ENCODE measurements at places on chromosomes 16 and 17.

- DNase-seq = no peak
Measured at GRCh38 chr16:78641433-78641832, 542.0 kb downstream of the WWOX start.

DNA sequence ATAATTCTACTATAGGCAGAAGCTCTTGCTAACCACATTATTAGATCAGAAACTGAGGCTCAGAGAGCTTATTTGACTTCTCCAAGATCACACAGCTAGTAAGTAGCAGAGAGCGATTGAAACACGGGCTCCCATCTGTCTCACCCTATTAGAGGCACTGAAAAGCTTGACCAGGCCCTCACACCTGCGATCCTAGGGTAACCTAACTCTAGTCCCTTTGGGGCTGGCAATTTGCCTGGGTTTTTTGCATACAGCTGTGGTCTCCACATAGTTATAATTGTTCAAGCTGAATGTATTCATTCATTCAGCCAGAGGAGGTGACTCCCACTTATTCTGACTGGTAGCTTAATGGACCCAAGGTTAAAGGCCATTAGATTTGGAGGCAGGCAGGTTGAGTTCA, 121.2 kb downstream of the ANKFN1 start:
- DNase-seq = no peak

DNA sequence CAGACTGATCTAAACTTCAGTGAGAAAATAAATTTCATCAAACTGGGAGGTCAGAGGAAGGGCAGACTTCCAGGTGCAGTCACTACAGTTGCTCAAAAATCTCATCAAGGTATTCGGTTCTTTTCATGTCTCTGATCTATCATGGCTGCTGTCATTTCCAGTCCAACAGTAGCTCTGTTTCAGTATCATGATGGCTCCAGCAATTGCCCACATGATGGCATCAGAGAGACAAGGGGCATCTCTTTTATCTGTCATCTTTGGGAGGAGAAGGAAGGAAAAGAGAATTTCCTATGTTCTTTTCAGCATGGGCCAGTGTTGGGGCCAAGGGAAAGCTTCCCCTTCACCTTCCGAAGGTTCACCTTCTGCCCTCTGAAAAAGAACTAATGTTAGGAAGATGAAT, 504.9 kb upstream of the HSBP1 start:
- no peak for DNase-seq

- DNase-seq = no peak
Measured at GRCh38 chr17:63150490-63150889, 184.5 kb downstream of the TANC2 start.

GRCh38 chr16:63289834-63290460, 1253.7 kb upstream of the CDH8 start:
- peak; percentile 25 for DNase-seq

GRCh38 chr17:6534846-6535514, 21.4 kb downstream of the PITPNM3 start:
- no peak for DNase-seq

GRCh38 chr16:19864566-19864965, 20.1 kb downstream of the GPRC5B start:
- DNase-seq = no peak

DNA sequence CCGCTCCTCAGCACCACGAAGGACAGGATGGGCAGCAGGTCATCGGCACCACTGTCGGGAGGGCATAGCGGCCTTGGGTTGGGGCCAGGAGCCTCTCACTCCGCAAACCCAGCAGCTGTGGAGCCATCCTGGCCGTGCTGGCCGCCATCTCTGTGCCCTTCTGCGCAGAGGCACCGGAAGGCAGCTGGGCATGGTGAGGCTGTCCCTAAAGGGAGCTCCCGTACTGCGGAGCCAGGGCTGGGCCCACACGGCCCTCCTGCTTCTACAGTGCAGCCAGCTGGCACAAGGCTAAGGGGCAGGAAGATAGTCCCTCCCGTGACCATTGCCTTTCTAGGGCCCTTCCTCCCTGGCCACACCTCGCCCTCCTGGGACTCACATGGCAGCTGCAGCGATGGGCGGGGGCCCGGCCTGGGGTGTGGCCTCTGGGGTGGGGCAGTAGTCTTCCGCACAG, 7.0 kb upstream of the SPATA2L start:
- no peak for DNase-seq

- DNase-seq = no peak
Measured at GRCh38 chr16:59733321-59733720, 999.2 kb upstream of the GOT2 start.

DNA sequence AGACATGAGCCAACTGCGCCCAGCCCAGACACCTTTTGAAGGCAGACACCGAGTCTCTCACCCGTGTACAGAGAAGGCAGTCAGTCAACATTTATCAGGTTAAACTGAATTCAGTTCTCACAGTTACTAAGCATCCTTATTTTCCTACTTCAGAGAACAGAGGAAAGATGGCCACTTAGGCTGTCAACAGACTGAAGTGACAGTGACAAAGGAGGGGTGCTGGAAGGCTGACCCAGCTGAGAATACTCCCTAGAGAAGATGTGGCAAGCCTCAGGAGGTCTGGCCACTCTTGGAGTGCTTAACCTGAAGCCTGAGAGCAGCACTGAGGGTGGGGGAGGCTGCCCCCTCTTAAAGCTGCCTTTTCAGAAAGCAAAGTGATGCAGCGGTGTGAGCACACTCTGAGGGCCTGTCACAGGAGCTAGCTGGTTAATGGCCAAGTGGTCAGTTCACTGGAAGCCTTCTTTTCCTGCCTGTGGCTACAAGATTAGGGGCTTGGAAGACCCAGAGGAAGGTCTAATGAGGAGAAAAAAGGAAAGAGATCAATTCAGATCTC, 51.0 kb upstream of the SREBF1 start:
- DNase-seq = no peak

All from GM12891 (cell line).